Stimulated activated CD8-positive, alpha-beta memory T cell treated with anti-CD3 and anti-CD28 coated beads, Interleukin-7, amount 100 ng/mL, for 1 hour (primary cell): ENCODE measurements at places on chromosomes 16 and 17.

- DNase-seq, result peak; percentile 64
Observed at GRCh38 chr17:76716146-76716838, 5.5 kb upstream of the MXRA7 start.

GRCh38 chr16:50202926-50203624 is 50.0 kb downstream of the TENT4B start:
- DNase-seq, result no peak

DNA sequence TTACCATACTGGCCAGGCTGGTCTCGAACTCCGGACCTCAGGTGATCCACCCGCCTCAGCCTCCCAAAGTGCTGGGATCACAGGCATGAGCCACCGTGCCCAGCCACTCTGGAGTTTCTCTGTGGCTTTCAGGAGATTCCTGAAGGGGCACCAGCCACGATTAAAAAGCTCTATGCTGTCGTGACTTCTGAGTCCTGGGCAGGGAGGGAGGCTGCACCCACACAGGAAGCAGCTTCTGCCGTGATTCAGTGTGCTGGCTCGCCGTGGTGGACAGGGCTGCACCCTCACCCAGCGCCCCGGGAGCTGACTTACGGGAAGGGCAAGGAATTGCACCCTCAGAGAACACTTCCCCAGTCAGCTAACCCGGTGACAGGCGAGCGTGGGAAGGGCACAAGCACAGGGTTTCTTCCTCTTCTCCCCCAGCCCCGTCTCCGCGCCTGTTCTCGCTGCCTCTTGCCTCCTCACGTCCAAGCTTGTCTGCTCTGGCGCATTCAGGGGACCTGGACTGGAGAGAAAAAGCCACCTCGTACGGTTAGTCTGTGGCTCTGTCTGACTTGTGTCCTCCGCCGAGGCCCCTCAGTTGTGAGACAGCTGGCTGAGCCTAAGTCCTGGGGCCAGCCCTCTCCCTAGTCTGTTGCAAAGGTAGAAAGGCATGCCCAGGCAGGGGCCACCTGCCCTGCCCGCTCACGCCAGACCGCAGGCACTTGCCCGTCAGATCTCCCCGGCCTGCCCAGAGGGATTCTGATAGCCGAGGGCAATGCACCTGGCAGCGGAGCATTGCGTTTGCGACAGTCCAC is 145.0 kb downstream of the SEC14L1 start:
- no peak for DNase-seq

DNA sequence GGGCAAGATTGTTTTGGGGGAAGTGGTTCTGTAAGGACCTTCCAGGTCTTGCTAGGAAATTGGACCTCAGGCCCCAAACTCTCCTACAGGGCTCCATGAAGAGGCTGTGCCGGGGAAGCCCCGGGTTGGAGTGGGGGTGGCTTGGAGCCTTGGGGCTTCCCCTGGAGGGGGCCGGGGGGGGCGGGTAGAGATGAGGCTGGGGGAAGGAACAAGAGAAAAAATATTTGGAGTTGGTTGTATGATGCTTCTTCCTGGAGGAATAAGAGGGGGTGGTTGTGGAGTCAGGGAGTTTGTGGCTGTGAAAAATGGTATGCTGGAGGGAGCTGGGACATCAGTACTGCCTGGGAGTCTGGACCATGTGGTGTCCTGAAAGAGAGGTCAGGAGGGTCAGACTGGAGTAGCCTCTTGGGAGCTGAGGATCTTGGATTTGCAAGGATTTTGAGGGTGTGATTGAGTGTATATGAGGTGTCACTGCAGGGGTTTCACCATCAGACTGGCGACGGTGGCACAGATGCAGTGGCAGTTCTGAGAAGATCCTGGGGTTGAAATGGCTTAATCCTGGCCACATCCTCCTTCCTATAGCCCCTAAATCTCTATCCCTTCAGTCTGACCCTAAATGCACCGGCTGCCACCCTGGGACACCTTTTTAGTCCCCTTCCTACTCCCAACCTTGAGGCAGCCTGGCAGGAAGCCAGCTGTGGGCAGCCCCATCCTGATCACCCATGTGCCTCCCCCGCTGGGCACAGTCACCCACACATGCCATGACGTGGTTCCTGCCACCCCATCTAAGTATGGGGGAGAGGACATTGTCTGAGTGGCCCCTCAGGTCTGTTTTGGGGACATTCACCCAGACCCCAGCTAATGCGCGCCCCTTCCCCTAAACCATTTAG is 10.9 kb downstream of the RARA start:
- DNase-seq, result peak; percentile 71
